NCI-H2171 treated with DMSO at 0.1 percent for 48 hours (cell line): ENCODE measurements at places on chromosomes 6 and 20.

DNA sequence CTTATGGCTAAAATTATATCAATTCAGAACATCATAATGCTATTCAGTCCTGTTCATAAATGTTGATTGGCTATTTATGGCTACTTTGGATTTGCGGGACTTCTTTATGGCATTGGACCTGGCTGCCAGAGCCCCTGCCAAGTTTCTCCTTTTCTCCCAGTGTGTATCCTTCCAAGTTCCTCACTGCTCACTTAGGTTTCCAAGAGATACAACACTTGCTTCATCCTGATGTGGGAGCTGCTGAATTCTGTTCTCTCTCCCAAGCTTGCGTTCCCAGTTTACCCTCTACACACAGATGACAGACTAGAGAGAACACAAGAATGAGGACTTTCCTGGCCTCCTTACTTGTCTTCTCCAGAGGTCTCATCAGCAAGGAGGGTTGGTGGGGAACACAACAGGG is 18.4 kb upstream of the DAAM2 start:
- DNase-seq = no peak

GRCh38 chr6:25188232-25188631 is 90.9 kb upstream of the CARMIL1 start:
- no peak for DNase-seq

- DNase-seq = peak; percentile 66
Measured at GRCh38 chr20:51354769-51355319, 187.7 kb downstream of the NFATC2 start.

- no peak for DNase-seq
Measured at GRCh38 chr6:29447670-29448069, 8.6 kb downstream of the OR10C1 start.

DNA sequence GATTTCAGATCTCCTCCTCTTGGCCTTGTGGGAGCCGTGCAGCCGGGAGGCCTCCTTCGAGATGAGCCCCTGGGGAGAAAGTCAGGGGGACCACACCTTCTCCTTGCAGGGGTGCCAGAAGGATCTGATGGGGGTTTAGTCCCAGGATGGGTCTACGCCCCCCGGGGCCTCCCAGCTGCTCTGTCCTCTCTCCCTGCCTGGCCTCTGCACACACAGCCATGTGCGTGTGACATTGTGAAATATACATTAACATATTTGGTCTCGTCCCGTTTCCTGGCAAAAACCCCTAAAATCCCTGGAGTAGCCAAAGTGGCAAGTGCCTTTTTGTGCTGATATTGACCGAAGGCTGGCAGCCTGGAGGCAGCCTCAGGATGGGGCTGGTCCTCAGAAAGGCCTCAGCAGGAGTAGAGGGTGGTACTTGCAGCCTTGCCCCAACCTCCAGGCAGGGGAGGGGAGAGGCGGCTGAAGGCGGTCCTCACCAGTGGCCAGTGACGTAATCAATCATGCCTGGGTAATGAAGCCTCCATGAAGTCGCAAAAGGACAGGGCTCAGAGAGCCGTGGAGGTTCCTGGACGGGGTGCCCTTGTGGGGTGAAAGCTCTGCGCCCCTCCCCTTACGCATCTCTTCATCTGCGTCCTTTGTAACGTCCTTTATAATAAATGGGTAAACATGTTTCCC is 5.1 kb upstream of the HELZ2 start:
- no peak for DNase-seq
